Activated naive CD8-positive, alpha-beta T cell treated with anti-CD3 and anti-CD28 coated beads for 36 hours (primary cell): ENCODE measurements at places on chromosomes 16 and 17. TPM values are rescaled to one million over a fixed set of nuclear protein-coding genes. Genes with fewer than 3 reads are reported as not detected.
A peak's percentile ranks its signal among the peaks of the same experiment; 100 is the strongest.

QRICH2 gene
- total RNA-seq: 1.6 TPM

C16orf86 gene
- 1.8 TPM for total RNA-seq

GRIN2C gene
- total RNA-seq: not detected

PPL gene
- total RNA-seq: not detected

FOXO3B gene
- total RNA-seq: 7.6 TPM

SCGB1C2 gene
- not detected for total RNA-seq

CES4A gene
- total RNA-seq: 3.5 TPM

GRCh38 chr16:4361944-4362311 lies 9.7 kb upstream of the VASN start:
- peaks cover 9% of the 10 kb centered on the region for H3K36me3 ChIP-seq
- no peaks in the 10 kb centered on the region for H3K4me1 ChIP-seq
- no peak overlapping the region for H3K4me3 ChIP-seq

DNA sequence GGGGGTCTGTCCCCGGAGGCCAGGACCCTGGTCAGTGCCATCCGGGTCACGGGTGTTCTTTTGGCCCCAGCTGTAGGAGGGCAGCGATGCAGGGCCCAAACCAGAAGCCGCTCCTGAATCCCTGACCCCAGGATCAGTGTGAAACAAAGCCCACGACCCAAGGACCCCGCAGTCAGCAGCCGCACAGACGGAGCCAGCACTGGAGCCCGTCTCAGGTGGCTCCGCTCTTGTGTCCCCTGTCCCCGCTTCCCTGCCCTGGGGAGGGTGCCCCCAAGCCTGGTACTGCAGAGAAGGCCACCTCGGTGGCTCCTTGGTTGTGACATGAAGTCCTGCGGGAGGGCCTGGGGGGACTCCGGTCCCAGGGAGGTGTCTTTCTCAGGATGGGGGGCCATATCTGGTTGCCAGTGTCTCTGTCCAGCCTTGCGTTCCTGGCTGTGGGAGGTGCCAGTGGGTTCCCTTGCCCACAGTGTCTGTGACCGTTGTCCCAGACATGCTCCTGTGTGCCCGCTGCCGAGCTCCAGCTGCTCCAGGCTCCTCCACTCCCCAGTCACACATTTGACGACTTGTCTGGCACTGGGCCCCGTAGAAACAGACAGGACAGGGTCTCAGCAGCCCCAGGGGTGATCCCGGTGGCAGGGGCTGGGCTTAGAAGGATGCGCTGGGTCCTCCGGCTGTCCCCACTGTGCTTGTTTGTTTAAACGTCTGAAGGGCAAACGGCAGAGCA lies 33.6 kb downstream of the BAIAP2 start:
- H3K4me1 ChIP-seq: peaks cover 2% of the 10 kb centered on the region
- no peak overlapping the region for H3K27ac ChIP-seq
- H3K36me3 ChIP-seq: peaks cover 2% of the 10 kb centered on the region
- H3K27me3 ChIP-seq: no peaks in the 10 kb centered on the region
- H3K4me3 ChIP-seq: no peak overlapping the region

DNA sequence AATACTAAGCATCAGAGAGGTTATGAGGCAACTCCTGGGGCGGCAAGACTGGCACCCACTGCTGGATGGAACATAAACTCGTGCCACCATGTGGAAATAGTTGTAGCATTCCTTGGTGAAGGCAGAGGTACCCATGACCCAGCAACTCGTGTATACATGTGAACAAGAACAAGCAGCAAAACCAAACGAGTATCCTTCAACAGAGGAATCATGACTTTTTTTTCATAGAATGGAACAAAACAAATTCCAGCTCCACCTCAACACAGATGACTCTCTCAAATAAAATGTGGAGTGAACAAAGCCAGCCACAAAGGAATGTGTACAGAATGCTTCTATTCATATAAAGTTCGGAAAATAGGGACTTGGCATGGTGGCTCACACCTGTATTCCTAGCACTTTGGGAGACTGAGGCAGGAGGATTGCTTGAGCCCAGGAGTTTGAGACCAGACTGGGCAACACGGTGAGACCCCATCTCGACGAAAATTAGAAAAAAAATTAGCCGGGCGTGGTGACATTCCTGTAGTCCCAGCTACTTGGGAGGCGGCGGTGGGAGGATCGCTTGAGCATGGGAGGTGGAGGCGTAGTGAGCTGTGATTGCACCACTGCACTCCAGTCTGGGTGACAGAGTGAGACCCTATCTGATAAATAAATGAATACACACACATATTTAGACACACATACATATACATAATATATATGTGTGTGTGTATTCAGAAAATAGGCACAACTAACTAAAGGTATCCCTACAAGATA lies 35.3 kb downstream of the B9D1 start:
- H3K27ac ChIP-seq: no peak overlapping the region
- H3K27me3 ChIP-seq: peaks cover 24% of the 10 kb centered on the region
- DNase-seq: no peak
- H3K4me1 ChIP-seq: no peaks in the 10 kb centered on the region

DNA sequence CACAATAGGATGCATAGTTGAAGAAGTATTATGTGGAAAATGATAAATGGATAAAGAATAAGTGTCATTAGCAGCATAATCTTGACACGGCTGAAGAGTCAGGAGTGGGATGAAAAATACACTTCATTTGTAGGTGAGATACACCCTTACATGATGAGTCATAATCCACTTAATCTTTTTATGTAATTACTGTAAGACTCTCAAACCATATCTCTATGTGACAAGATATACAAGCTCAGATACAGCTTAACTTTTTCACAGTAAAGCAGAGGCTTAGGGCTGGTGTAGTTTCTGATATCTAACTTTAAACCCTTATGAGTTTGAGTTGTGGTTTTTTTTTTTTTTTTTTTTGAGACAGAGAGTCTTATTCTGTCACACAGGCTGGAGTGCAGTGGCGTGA lies 101.2 kb downstream of the FTO start:
- H3K4me3 ChIP-seq: no peak overlapping the region
- H3K36me3 ChIP-seq: peaks cover 9% of the 10 kb centered on the region
- DNase-seq: no peak
- H3K27ac ChIP-seq: no peak overlapping the region
- peaks cover 22% of the 10 kb centered on the region for H3K4me1 ChIP-seq
- no peaks in the 10 kb centered on the region for H3K27me3 ChIP-seq

GRCh38 chr17:4074831-4075495 lies 67.9 kb downstream of the ZZEF1 start:
- H3K4me3 ChIP-seq: no peak overlapping the region
- no peak for DNase-seq
- no peaks in the 10 kb centered on the region for H3K4me1 ChIP-seq
- H3K36me3 ChIP-seq: peaks cover 14% of the 10 kb centered on the region
- no peak overlapping the region for H3K27ac ChIP-seq

DNA sequence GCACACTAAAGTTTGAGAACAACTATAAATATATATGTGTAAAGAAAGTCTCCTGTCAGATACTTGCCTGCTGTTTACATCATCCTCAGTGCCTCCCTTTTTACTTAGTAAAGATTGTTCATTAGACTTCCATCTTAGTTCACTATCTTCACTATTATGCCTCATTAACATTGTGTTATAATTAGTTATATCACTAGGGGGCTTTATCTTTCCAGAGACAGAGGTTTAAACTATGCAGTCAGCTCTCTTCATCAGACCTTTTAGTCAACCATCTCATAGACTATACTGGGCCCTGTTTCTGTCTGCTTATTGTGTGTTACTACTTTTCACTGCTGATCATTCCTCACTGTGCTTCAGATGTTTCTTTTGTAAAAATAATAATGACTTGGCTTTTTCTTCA lies 630.8 kb upstream of the KIF2B start:
- no peaks in the 10 kb centered on the region for H3K4me1 ChIP-seq
- H3K36me3 ChIP-seq: no peaks in the 10 kb centered on the region
- no peak overlapping the region for H3K27ac ChIP-seq
- no peaks in the 10 kb centered on the region for H3K27me3 ChIP-seq
- no peak for DNase-seq

DNA sequence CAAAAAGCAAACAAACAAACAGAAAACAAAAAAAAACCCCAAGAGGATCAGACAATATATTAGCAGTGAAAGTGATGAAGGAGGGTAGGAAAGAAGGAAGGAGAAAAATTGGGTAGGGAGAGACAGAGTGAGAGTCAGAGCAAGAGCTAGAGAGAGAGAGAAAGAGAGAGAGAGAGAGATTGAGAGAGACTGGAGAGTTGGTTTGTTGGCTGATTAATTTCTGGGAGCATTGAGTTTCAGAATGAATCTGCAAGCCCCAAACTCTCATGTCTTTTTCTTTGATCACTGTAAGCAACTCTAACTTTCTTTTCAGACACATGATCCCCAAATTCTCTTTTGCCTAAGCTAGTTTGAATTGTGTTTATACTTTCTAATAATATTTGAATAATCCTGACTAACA lies 388.1 kb downstream of the SHISA9 start:
- H3K27me3 ChIP-seq: peaks cover 8% of the 10 kb centered on the region
- H3K36me3 ChIP-seq: no peaks in the 10 kb centered on the region
- DNase-seq: no peak
- H3K27ac ChIP-seq: no peak overlapping the region
- H3K4me1 ChIP-seq: no peaks in the 10 kb centered on the region

GRCh38 chr16:88948781-88949490 lies 28.1 kb downstream of the CBFA2T3 start:
- peaks cover 9% of the 10 kb centered on the region for H3K27me3 ChIP-seq
- no peak for DNase-seq
- H3K4me3 ChIP-seq: no peak overlapping the region
- no peaks in the 10 kb centered on the region for H3K36me3 ChIP-seq
- no peak overlapping the region for H3K27ac ChIP-seq

DNA sequence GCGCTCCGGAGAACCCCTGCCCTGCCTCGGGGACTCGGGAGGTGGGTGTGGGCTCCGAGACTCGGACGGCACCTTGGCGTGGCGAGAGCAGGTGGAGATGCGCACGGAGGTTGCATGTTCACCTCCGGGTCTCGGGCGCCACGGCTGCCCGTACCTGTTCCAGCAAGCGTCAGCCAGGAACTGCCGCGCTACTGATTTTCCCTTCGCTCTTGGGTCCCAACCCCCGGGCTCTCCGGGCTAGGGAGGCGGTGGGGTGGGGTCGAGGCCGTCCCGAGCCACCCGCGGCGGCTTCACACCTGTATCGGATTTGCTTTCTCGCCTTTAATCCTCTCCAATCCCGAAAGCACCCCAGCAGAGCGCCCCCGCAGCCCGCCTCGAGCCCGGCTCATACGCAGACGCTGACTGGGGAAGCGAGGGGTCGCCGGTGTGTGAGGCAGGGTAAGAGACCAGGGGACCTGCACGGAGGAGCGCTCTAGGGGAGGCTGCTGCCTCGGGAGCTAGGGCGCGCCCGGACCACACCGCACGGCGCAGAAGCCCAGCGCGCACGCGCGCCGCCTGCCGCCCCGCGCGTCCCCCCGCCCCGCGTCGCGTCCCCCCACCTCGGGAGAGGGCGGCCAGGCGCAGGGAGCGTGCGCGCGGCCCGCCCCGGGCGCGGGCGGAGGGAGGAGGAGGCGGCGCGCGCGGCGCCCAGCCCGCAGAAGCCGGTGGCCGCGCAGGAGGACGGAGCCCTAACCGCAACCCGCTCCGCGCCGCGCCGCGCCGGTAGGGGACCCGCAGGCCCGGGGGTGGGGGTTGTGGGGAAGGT lies at the start of gene DUSP14:
Gene DUSP14, plus strand, starts transcription at position 695 of the 805 bp plus-strand sequence. CDS start 22,382 bp downstream, outside the sequence.
- peaks cover 43% of the 10 kb centered on the region for H3K4me1 ChIP-seq
- DNase-seq: peak; percentile 89
- peaks cover 8% of the 10 kb centered on the region for H3K36me3 ChIP-seq
- H3K27ac ChIP-seq: peak within 1 kb of the TSS; percentile 85

GRCh38 chr17:74380959-74381808 lies 13.9 kb downstream of the GPR142 start:
- H3K36me3 ChIP-seq: no peaks in the 10 kb centered on the region
- H3K4me3 ChIP-seq: no peak overlapping the region
- peaks cover 9% of the 10 kb centered on the region for H3K27me3 ChIP-seq

DNA sequence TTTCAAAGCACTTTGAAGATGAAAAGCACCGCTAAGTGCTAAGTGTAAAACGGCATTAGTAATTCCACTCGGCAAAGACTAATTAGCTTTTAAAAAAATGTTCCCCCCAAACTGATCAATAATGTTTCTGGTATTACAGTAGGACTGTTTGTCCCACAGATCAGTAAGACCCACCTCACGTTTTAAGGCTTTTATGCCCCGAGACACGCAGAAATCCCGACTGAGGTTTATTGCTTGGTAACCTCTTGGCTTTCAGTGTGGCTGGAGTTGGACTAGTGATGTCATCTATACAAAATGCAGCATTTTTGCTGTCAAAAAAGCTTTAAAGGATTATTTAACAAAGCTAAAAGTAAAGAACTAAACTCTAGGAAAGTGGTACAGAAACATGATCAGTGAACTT lies 414.6 kb upstream of the PSMD7 start:
- H3K36me3 ChIP-seq: no peaks in the 10 kb centered on the region
- H3K27ac ChIP-seq: no peak overlapping the region
- H3K4me3 ChIP-seq: no peak overlapping the region
- no peak for DNase-seq
- peaks cover 17% of the 10 kb centered on the region for H3K27me3 ChIP-seq

- H3K4me3 ChIP-seq: no peak overlapping the region
- H3K4me1 ChIP-seq: peaks cover 40% of the 10 kb centered on the region
- H3K27ac ChIP-seq: no peak overlapping the region
These were observed 11.4 kb downstream of the TBX21 start for GRCh38 chr17:47744168-47745036.

GRCh38 chr17:7351665-7352502 lies at the start of gene KCTD11:
TSS of gene KCTD11 (plus strand) at chr17:7352162.
- H3K27me3 ChIP-seq: no peaks in the 10 kb centered on the region
- peaks cover 28% of the 10 kb centered on the region for H3K36me3 ChIP-seq
- H3K4me1 ChIP-seq: peaks cover 45% of the 10 kb centered on the region
- peak within 1 kb of the TSS; percentile 80 for H3K27ac ChIP-seq
- peak within 1 kb of the TSS; percentile 86 for H3K4me3 ChIP-seq
- DNase-seq: peak; percentile 85

DNA sequence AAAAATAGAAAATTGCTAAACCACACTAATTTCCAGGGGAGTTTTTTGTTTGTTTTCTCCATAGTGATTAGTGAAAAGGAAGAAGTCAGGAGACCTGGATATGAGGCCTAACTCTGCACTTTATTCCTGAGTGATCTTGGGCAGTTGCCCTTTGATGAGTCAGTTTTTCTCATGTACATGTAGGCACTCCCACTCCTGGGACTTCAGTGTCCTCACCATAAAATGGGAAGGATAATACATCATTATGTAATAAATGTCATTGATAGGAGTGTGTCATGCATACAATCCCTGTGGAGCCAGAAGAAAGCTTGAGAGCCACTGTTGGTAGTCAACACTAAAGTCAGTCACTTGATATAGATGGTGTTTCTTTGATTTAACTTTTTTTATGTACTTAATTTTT lies 32.5 kb downstream of the WIPF2 start:
- H3K4me3 ChIP-seq: no peak overlapping the region
- H3K4me1 ChIP-seq: peaks cover 14% of the 10 kb centered on the region
- no peak overlapping the region for H3K27ac ChIP-seq
- peaks cover 2% of the 10 kb centered on the region for H3K36me3 ChIP-seq
